ENCODE measurements at places on chromosomes 1 and 21.

- DNase-seq: no peak
Observed at GRCh38 chr1:22613951-22614350, 22.5 kb upstream of the C1QA start.

- DNase-seq: no peak
Observed at GRCh38 chr1:1881727-1882126, 9.2 kb downstream of the GNB1 start.

GRCh38 chr1:158248118-158248517 is 6.1 kb upstream of the CD1A start:
- peak; percentile 71 for DNase-seq

DNA sequence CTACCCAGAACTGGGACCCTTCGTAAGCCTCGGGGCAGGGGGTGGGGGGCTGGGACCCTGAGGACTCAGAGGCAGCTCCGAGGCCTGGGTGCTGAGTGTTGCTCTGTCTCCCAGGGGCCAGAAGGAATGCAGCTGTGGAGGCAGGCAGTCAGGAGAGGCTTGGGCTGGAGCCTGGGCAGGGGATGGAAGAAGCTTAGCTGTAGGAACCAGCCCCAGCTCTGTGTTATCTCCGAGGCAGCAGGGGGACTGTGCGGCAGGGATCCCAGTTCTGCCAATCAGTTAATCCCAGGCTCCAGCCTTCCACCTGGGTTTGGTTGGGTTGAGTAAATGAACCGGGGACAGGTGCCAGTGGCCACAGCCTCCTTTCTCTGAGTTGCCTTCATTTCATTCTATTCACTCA is 8.2 kb upstream of the GRIK3 start:
- no peak for DNase-seq

DNA sequence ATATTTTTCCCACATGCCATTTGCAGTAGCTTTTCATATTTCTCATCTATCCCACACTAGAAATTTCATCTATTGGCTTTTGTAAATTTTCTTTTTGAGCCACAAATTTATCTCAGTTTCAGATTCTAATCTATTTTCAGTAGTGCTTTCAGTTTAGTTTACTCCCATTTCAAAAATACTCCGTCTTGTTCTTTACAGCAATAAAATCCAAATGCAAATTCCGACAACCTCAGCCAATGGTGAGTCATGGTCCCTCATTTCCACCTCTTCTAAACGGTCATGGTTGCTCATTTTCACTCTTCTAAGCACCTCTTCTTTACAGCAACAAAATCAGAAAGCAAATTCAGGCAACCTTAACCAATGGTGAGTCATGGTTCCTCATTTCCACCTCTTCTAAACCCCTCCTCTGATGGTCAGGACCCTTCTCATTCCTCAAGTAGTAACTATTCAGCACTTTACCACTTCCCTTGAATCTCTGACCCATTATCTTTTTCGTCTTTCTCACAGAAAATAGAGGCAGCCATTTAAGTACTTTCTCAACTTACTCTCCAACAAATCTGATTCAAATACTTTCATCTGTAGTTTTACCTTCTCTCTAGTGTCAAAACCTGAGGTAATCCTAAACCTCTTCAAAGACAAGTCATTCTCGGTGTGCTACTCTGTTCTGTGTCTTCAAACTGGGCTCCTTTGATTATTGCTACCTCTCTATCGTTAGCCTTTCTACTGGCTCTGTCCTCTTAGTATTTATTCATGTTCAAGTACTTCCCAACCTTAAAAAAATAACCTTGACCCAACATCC is 34.4 kb downstream of the C21orf91 start:
- peak; percentile 88 for DNase-seq

DNA sequence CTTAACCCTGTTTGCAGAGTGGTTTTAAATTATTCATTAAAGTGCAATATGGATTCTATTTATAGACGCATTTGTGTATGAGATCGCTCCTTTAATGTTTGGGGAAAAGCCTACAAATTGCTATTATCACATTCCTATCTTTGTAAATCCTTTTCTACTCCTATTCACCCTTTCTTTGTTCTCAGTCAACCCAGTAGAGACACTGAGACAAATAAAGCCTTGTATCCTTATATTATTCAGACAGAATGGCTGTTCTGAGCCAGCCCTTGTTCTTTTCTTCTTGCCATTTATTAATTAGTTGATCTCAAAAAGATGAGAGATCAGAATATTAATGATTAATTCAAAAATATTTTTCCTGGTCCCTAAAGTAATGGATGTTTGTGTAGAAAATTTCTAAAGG is 8.4 kb downstream of the PCBP3 start:
- DNase-seq: no peak

GRCh38 chr1:36699113-36699911 is 216.6 kb upstream of the CSF3R start:
- DNase-seq: no peak

GRCh38 chr1:81682490-81682889 is 118.2 kb upstream of the ADGRL2 start:
- no peak for DNase-seq

DNA sequence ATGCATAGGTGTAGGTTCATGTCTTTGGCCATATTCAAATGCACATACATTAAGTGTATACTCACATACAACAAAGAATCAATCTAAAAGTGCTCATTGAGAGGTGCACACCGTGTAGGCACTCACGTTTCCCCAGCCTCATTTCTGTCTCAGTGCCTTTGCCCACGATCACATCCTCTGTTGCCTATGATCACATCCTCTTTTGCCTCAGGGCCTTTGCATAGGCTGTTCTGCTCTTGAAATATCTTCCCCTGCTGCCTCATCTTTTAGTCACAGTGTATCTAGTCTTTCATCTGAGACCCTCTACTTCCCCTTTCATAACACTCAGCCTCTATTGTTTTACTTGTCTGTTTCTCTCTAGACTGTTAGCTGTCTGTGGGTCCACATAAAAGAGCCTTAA is 69.3 kb downstream of the FOXD2 start:
- no peak for DNase-seq

GRCh38 chr1:27010226-27010994 is 2.2 kb downstream of the TENT5B start:
- DNase-seq: no peak

DNA sequence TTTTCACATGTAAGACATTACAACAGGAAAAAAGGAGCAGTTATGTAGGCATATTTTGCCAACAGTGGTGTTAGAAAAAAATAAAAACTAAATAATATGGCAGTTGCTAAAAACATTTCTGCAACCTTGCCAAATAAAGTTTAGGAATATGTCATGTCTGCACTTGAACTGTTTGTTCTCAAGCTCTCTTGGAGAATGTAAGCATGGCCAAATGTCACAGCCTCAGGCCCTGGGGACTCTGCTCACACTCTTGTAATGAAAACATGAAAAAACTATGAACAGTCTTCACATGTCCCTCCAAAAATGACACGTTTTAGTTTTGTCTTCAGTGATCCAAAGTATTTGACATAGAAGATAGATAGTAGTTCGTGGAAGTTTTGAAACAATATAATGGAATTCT is 753.3 kb downstream of the LTN1 start:
- no peak for DNase-seq

DNA sequence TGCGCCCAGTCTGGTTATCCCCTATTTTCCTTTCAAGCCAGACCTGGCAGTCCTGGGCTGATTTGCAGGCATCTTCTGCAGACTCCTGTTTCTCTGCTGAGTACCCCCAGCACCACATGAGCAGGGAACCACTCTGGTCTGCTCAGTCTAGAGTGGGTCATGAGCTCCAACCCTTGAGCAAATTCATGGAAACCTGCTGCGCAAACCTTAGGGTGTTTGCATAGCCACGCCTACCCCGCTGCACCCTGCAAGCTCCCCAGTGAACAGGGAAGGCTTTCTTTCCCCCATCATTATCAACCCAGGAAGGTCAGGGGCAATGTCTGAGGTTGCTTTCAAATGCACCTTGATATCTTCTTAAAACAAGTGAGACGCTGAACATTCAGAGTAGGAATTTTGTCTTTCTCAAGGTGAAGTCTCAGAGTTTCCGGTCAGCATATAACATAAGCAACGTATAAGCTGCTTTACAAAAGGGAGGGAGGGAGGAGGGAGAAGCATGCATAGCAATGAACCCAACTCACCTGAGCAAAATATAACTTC is 11.1 kb upstream of the KCNE1 start:
- DNase-seq: no peak

- no peak for DNase-seq
Observed at GRCh38 chr1:26627954-26628353, 67.9 kb upstream of the ARID1A start.

DNA sequence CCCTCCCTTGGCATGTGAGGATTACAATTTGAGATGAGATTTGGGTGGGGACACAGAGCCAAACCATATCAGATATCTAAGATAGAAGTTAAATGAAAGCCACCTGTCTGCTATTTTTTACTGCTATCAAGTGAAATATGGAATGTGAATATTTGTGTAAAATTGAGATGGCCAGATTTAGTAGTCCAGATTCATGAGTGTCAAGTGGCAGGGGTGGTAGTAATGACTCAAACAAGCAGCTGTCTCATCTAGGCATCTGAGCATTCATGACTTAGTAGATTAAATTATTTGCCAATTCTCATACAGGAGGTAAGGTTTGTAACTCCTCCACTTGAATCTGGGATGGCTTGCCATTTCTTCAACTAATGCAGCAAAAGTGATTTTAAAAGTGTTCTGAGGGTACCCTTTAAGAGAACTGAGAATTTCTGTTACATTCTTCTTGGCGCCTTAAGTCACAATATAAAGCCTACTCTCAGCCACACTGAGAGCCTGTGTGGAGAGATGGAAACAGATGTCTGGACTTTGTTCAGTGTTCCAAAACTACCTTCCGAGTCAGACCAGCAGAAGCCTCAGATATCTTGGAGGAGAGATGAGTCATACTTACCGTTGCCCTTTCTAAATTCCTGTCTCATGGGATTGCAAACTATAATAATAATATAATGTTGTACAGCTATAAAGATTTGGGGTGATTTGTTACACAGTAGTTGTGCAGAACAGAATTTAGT is 1065.6 kb upstream of the TMPRSS15 start:
- no peak for DNase-seq

GRCh38 chr21:42962380-42963007 is 11.9 kb upstream of the PKNOX1 start:
- no peak for DNase-seq

DNA sequence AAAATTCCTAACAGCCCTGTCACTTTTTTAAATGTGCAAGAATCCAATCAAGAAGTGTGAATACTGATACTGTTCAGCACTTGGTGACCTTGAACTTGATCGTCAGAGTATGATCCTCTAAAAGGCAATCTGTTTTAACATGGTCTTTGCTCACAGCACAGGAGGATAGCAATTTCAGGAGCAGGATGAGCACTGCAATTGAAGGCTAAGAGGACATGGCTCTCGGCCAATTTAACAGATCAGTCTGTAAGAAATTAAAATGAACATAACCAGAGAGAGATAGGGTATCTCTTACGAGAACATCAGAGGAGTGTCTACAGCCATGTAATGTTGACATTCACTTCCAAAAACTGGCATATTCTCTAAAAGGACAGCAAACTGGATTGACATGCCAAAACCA is 243.1 kb downstream of the LTN1 start:
- DNase-seq: no peak

DNA sequence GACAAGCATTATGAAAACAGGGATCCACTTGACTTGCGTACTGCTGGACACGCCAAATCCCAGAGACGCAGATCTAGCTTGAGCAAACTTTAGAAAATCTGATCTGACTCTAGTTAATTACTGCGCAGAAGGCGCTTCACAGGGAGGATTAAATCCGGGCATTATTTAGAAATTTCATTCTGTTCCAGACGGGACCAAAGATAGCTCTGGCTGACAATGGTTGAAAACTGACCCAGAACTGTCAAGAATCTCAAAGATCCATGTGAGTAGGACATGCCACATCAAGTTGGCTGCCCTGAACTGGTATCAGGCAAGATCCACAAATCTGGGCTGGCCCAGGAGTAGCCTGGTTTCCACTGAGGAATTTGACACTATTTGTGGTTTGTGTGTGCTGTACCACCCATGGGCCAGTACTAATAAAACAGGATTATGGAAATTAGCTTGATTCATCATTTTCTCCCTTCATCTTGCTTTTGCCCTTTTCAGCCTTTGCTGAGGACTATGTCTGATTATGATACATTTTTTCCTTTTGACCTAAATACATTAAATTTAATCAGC is 171.0 kb downstream of the VAV3 start:
- no peak for DNase-seq

- DNase-seq: no peak
Observed at GRCh38 chr1:247104965-247105364, 809 bp upstream of the ZNF669 start.

DNA sequence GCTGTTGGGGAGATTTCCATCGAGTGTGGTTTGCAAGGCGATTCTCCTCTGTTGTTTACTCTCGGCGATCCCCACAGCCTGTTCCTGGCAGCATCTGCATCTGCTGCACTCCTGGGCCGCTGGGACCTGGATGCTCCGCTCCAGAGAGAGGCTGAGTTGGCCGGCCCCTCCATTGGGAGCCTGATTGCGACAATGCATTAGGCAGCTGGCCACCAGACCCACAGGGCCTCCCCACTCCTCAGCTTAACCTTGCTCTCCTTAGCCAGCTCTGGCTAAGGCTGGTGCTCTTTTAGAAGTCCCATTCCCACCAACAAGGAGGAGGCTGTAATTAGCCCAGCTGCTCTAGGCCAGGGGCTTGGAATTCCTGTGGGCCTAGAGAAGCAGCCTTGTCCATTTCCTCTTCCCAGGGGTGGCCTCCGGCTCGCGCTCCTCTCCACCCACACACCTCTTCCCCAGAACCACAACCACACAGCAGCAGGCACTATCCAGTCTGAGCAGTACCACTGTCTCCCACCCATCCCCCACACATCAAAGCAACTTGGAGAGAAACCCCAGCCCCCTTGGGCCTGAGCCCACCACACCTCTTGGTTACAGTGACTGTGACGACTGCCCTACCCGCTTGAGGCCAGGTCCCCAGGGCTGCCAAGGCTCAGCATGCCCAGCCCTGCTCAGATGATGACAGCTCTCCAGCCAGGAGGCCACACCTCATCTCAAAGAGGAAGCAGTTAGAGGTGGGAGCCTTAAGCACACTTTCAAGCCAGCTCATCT is 193.8 kb upstream of the EDN2 start:
- no peak for DNase-seq

GRCh38 chr1:167689567-167689920 is 32.2 kb upstream of the MPZL1 start:
- no peak for DNase-seq

DNA sequence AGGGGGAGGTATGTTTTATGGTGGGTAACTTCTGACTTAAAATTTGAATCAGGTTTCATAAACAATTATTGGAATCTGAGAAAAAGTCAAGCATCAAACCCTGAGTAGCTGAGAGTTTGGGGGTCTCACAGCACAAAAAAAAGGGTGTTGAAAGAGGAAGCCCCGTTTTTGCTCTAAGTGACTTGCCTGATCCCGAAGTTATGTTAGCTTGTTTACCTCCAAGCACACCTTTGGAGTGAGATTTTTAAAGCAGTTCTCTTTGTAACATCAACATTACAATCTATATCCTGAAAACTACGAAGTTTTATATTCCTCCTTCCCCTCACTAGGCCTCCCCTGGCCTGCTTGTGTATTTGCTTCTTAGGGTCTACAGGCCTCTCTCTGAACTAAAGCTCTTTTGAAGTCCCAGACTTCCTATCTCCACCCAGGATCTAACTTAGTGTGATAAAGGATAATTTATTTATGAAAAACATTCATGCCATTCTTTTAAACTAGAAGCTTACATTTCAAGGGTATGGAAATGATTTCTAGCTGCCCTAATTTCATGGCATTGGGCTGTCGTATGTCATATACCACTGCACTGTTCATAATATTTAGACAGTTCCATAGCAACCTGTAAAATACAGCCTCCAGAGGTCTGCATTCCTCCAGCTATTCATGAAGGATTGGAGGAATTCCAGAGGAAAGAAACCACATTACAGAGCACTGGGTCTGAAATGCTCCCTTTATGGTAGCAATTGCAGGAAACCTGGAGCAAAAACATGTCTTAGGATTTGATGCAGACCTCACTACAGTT is 36.1 kb upstream of the RGS1 start:
- no peak for DNase-seq

Data from activated CD4-positive, alpha-beta T cell treated with anti-CD3 and anti-CD28 coated beads, Interleukin-2, amount 50 U/mL, for 16 hours (primary cell).